IMR-90 (cell line): ENCODE measurements at places on chromosomes 4 and X. TPM values are rescaled to one million over a fixed set of nuclear protein-coding genes. Genes with fewer than 3 reads are reported as not detected.
A peak's percentile ranks its signal among the peaks of the same experiment; 100 is the strongest.

The PABPC1L2B gene
- total RNA-seq: not detected in 2 replicates

DNA sequence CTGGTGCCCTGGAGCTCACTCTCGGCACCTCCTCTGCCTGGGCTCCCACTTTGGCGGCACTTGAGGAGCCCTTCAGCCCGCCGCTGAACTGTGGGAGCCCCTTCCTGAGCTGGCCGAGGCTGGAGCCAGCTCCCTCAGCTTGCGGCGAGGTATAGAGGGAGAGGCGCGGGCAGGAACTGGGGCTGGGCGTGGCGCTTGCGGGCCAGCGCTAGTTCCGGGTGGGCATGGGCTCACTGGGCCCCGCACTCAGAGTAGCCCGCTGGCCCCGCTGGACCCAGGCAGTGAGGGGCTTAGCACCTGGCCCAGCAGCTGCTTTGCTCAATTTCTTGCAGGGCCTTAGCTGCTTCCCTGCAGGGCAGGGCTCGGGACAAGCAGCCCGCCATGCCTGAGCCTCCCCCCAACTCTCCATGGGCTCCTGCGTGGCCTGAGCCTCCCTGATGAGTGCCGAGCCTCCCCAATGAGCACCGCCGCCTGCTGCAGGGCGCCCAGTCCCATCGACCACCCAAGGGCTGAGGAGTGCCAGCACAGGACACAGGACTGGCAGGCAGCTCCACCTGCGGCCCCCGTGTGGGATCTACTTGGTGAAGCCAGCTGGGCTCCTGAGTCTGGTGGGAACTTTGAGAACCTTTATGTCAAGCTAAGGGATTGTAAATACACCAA is 26.7 kb upstream of the FAM90A26 start:
- H3K4me3 ChIP-seq: no peak overlapping the region
- H3K27ac ChIP-seq: no peak overlapping the region
- no peaks in the 10 kb centered on the region for H3K36me3 ChIP-seq
- DNase-seq: no peak
- H3K4me1 ChIP-seq: no peaks in the 10 kb centered on the region

GRCh38 chr4:9997886-9998285 is 23.4 kb downstream of the SLC2A9 start:
- H3K36me3 ChIP-seq: no peaks in the 10 kb centered on the region
- H3K4me1 ChIP-seq: peaks cover 11% of the 10 kb centered on the region; the same call in 1 of the 2 replicates

- H3K27ac ChIP-seq: no peak overlapping the region
- H3K4me3 ChIP-seq: no peak overlapping the region
- H3K36me3 ChIP-seq: no peaks in the 10 kb centered on the region
- H3K27me3 ChIP-seq: no peaks in the 10 kb centered on the region
Observed at GRCh38 chr4:18689308-18690115, 668.0 kb upstream of the LCORL start.

GRCh38 chrX:104343428-104344129 is 88.8 kb upstream of the ESX1 start:
- H3K27me3 ChIP-seq: peaks cover 12% of the 10 kb centered on the region
- no peak overlapping the region for H3K4me3 ChIP-seq
- H3K36me3 ChIP-seq: no peaks in the 10 kb centered on the region
- no peak overlapping the region for H3K27ac ChIP-seq
- H3K4me1 ChIP-seq: no peaks in the 10 kb centered on the region

- H3K27me3 ChIP-seq: no peaks in the 10 kb centered on the region
- no peak overlapping the region for H3K4me3 ChIP-seq
- H3K4me1 ChIP-seq: no peaks in the 10 kb centered on the region
- no peak for DNase-seq
- H3K36me3 ChIP-seq: no peaks in the 10 kb centered on the region
Observed at GRCh38 chr4:107478327-107478980, 241.6 kb downstream of the PAPSS1 start.

The PAGE5 gene
- total RNA-seq: not detected in 2 replicates

GRCh38 chr4:186487726-186488125 is 67.6 kb downstream of the MTNR1A start:
- H3K36me3 ChIP-seq: no peaks in the 10 kb centered on the region
- no peak overlapping the region for H3K27ac ChIP-seq
- no peaks in the 10 kb centered on the region for H3K4me1 ChIP-seq
- H3K27me3 ChIP-seq: no peaks in the 10 kb centered on the region; the same call in 1 of the 2 replicates
- H3K4me3 ChIP-seq: no peak overlapping the region

DNA sequence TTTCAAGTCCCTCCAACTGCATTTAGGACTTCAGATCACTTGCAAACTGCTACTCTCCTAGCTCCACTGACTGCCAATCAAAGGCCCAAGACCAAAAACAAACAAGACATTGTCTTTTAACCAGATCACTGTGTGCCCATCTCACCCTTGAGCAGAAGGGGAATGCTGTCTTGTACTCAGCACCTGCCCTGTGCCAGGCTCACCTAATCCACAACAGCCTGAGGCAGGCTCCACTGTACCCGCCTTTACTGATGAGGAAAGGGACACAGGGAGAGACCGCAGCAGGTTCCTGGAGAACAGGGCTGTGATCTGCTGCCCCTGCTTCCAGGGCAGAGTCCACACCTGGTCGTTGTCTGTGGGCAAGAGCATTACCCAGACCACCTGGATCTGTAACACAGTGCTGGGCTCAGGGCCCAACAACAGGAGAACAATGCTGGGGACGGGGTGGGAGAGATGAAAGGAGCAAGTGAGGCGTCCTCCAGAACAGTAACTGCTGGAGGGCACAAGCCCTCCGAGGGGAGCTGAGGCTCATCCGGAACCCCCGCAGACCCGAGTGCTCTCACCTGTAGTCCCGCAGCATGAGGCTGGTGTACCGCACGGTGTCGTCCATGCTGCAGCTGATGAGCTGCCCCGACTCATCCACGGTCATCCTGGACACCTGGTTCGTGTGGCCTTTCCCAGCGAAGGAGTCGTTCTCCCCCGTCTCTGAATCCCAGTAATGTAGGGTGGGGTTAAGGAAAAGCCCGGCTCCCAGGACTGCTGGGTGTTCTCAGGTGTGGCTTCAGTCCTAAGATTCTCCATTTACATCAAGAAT is 33.9 kb downstream of the WDR1 start:
- H3K4me1 ChIP-seq: no peaks in the 10 kb centered on the region
- H3K27me3 ChIP-seq: no peaks in the 10 kb centered on the region
- DNase-seq: no peak
- H3K4me3 ChIP-seq: no peak overlapping the region

The SEPSECS gene
- 5.0 and 6.7 TPM in 2 replicates for total RNA-seq

DNA sequence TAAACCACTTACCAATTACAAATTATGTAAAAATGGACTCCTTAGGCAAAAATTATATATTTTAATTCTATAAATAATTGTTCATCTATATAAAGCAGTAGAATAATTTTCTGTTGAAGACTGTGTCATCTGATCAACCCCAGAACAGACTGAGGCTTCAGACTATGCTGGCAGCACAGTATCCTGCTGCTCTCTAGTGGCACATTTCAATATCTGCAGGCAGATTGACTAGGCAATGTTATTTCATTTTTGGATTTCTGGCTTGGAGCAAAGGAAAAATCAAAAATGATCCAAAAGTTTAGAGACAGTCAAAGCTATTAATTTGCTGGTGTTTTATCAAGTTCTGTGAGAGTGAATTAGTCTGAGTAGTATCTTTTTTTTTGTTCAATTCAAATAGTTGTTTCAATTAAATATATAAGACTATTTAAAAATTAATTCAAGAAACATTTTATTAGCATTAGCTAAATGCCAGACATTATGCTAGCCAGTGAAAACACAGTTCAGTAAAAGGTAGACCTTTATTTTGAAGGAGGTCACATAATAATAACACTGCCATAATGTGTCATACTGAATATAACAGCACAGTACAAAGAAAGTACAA is 21.3 kb upstream of the SULT1E1 start:
- H3K4me3 ChIP-seq: no peak overlapping the region
- H3K36me3 ChIP-seq: no peaks in the 10 kb centered on the region
- DNase-seq: peak; percentile 44
- H3K4me1 ChIP-seq: no peaks in the 10 kb centered on the region

DNA sequence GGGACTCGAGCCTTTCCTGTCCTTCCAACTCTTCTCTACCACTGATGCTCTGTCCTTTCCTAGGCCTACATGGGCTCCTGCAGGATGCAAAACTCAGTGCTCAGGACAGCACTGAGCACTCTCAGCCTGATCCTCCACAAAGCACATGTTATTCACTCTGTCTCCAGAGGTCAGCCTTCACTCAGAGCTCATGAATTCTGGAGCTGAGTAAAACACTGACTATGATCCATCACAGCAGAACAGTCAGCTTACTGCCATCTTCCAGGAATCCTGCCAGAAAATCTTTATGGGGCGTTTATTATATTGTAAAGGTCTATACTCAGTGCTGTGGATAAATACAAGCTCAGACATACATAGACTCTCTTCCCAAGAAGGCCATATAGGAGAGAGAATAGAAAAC is 121.5 kb upstream of the CPEB2 start:
- no peak overlapping the region for H3K27ac ChIP-seq
- peaks cover 4% of the 10 kb centered on the region; the same call in 1 of the 2 replicates for H3K27me3 ChIP-seq
- no peak for DNase-seq
- H3K36me3 ChIP-seq: no peaks in the 10 kb centered on the region
- H3K4me3 ChIP-seq: no peak overlapping the region

- H3K4me3 ChIP-seq: no peak overlapping the region
- H3K36me3 ChIP-seq: peaks cover 5% of the 10 kb centered on the region
- no peak overlapping the region for H3K27ac ChIP-seq
- H3K27me3 ChIP-seq: no peaks in the 10 kb centered on the region
- H3K4me1 ChIP-seq: 0 out of 2 replicates have a peak, but pooled peaks cover 2% of the 10 kb centered on the region
Observed at GRCh38 chr4:98341309-98341708, 80.1 kb downstream of the RAP1GDS1 start.

The TMPRSS11B gene
- not detected in 2 replicates for total RNA-seq

The MAGEA8 gene
- not detected in 2 replicates for total RNA-seq

DNA sequence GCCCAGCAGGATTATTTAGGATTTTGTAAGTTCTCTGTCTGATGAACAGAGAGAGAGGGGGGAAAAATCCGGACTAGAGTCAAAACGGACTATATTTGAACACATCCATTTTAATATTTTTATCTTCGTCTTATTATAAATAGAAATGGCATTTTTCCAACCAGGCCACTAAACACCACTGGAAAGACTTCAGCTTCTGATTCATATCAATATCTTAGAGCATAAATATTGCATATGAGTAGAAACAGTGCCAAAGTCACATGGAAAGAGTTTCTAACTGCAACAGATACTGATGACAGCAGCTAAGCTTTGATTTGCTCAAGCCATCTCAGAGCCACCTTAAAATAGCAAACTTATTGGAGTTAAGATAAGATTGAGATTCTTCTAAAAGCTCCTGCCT is 456 bp downstream of the PPARGC1A start:
- H3K27me3 ChIP-seq: no peaks in the 10 kb centered on the region
- peaks cover 4% of the 10 kb centered on the region for H3K4me1 ChIP-seq
- H3K36me3 ChIP-seq: no peaks in the 10 kb centered on the region
- H3K4me3 ChIP-seq: peak overlapping the region; percentile 35

DNA sequence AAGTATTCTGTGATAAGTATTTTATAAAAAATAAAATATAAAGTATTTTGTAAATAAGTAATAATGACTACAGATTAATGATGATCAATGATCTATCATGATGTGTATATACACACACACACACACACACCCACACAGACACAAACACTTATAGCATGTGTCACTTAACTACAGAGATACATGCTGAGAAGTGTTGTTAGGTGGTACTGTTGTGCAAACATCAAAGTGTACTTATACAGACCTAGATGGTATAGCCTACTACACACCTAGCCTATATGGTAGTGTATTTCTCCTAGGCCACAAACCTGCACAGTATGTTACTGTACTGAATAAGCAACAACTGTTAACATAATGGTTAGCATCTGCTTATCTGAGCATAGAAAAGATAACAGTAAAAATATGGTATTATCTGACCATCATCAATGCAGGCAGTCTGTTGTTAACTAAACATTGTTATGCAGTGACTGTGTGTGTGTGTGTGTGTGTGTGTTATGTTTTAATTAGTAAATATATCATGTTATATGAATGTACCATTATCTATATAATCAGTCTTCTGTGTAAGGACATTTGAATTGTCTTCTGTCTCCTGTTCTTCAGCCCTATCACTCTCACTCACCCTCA is 138.2 kb downstream of the CAMK2D start:
- no peak overlapping the region for H3K27ac ChIP-seq
- 0 out of 2 replicates have a peak, but pooled peaks cover 2% of the 10 kb centered on the region for H3K36me3 ChIP-seq
- H3K27me3 ChIP-seq: no peaks in the 10 kb centered on the region
- peak; percentile 28 for DNase-seq
- H3K4me1 ChIP-seq: peaks cover 2% of the 10 kb centered on the region; the same call in 1 of the 2 replicates

The OTC gene
- not detected in 2 replicates for total RNA-seq

DNA sequence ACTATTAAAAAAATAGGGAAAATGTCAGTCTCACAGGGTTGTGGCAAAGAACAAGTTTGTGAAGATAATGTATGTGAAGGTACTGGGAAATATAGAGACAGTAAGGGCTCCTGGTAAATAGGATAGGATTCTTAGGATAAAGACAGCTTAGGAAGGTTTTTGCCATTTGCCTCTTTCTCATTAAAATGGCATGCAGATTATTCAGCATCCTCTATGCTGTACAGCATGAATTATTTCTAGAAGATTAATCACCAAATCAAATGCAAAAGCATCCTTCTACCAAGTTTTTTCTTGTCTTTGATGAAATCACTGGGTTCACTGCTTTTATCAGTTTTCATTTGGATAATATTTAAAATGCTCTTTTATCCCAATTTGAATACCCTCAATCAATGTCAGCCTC is 142.8 kb downstream of the NDST3 start:
- peaks cover 8% of the 10 kb centered on the region for H3K4me1 ChIP-seq
- no peaks in the 10 kb centered on the region for H3K27me3 ChIP-seq
- H3K4me3 ChIP-seq: no peak overlapping the region
- DNase-seq: peak; percentile 32
- H3K36me3 ChIP-seq: no peaks in the 10 kb centered on the region

The TMEM164 gene
- 5.0 and 6.3 TPM in 2 replicates for total RNA-seq

DNA sequence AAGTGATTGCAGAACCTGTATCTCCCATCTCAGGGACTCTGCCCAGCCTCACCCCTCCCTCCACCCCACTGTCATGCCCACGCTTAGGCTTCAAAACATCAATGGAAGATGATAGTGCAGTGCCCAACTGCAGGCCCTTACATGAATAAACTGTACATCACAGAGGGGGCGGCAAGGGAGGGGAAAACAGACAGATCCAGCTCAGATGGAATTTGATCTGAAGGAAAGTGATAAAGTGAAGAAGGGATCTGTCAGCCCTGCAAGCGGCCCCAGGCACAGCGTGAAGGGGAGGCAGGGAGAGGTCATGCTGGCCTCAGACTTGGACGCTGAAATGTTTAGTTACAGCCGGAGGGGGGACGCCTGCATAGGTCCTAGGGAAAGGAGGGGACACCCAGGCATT is 38.5 kb downstream of the GYG2 start:
- no peaks in the 10 kb centered on the region for H3K27me3 ChIP-seq
- no peak for DNase-seq
- H3K4me1 ChIP-seq: no peaks in the 10 kb centered on the region

GRCh38 chr4:27267339-27267969 is 406.8 kb downstream of the STIM2 start:
- H3K36me3 ChIP-seq: no peaks in the 10 kb centered on the region
- H3K27ac ChIP-seq: no peak overlapping the region
- H3K4me3 ChIP-seq: no peak overlapping the region
- H3K27me3 ChIP-seq: no peaks in the 10 kb centered on the region
- no peak for DNase-seq

GRCh38 chrX:68829582-68830418 is 979 bp downstream of the EFNB1 start:
- peaks cover 3% of the 10 kb centered on the region; the same call in 1 of the 2 replicates for H3K4me1 ChIP-seq
- peak; percentile 19 for DNase-seq
- peaks cover 9% of the 10 kb centered on the region; the same call in 1 of the 2 replicates for H3K27me3 ChIP-seq
- H3K4me3 ChIP-seq: peak overlapping the region; percentile 86
- H3K36me3 ChIP-seq: no peaks in the 10 kb centered on the region
